Neural progenitor cell (in vitro differentiated cells): ENCODE measurements at places on chromosomes 13 and 19. TPM values are rescaled to one million over a fixed set of nuclear protein-coding genes. Genes with fewer than 3 reads are reported as not detected.

KLK7 gene
- total RNA-seq, result 0.28 and 0.36 TPM in 2 replicates

ATXN8OS gene
- total RNA-seq, result not detected in 2 replicates

DNA sequence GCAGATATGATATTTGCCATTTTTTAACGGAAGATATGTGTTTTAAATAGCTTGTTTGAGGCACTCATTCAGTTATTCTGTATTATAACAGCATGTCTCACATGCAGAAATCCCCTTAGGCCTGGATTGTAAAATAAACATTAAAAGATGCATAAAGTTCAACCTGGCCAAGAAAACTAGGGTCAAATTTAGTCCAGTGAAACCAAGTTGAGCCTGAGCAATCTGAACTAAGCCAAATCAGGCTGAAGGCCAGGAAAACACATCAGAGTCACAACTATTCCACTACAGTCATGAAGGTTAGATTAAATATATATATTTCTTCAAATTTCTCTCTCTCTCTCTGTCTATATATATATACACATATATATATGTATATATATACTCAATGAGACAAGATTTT, 504.8 kb downstream of the SLITRK1 start:
- DNase-seq, result no peak

ACP7 gene
- 0.22 TPM in 1 of 2 replicates, not detected in the other for total RNA-seq

PCDH17 gene
- 5.3 and 6.2 TPM in 2 replicates for total RNA-seq

DNA sequence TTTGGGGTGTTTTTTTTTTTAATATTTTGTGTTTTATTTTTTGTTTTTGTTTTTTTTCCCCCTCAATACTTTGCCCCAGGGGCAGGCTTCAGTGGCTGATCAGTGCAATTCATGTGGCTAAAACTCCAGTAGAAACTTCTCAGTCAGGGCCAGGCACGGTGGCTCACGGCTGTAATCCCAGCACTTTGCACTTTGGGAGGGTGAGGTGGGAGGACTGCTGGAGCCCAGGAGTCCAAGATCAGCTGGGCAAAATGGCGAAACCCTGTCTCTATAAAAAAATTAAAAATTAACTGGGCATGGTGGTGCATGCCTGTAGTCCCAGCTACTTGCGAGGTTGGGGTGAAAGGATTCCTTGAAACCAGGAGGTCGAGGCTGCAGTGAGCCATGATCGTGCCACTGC, 17.4 kb upstream of the ATP8A2 start:
- no peak for DNase-seq

NCR1 gene
- total RNA-seq, result not detected in 2 replicates

URAD gene
- total RNA-seq, result not detected in 2 replicates

ZBTB32 gene
- total RNA-seq, result not detected in 2 replicates
